ENCODE measurements at places on chromosomes 1 and 21.
A peak's percentile ranks its signal among the peaks of the same experiment; 100 is the strongest.

DNA sequence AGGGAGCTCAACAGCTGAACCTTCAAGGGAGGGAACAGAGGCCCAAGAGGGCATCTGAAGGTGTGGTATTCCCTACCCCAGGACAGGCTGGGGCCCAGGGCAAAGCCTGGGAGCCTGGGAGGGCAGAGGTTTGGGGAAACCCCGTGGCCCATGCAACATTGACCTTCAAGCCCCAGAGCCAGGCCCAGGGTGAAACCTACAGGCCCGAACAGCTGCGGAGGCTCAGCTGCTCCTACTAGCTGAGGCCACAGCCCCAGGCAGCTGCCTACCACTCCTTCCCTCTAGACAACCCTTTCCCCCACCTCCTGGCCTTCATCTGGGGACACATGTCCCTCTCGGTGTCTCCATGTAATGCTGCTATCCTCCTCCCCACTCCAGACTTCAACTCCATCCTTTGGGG lies 3.2 kb downstream of the LAD1 start:
- no peak for DNase-seq

- DNase-seq = no peak
Measured at GRCh38 chr1:10610901-10611600, 136.3 kb downstream of the PEX14 start.

GRCh38 chr1:63665824-63666223 lies 72.6 kb downstream of the PGM1 start:
- no peak for DNase-seq

- no peak for DNase-seq
Measured at GRCh38 chr1:219555031-219555692, 57.7 kb downstream of the ZC3H11B start.

DNA sequence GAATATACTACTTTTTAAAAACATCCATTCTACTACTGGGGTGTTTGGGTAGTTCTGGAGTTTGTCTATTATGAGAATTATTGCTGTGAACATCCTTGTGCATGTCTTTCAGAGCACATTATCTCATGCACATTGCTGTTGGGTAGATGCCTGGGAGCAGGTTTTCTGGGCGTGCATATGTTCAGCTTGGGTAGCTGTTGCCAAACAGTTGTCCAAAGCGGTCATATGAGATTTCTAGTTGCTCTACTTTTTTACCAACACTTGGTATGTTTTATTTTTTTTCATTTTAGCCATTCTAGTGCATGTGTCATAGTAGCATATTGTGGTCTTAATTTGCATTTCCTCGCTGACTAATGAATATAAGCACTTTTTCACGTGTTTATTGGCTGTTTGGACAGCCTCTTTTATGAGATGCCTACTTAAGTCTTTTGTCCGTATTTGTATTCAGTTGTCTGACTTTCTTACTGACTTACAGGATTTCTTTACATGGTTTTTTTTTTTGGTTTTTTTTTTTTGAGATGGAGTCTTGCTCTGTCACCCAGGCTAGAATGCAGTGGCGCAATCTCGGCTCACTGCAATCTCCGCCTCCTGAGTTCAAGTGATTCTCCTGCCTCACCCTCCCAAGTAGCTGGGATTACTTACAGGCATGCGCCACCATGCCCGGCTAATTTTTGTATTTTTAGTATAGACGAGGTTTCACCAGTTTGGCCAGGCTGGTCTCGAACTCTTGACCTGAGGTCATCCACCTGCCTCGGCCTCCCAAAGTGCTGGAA lies 18.1 kb downstream of the ZDHHC18 start:
- no peak for DNase-seq

- no peak for DNase-seq
Measured at GRCh38 chr1:74731399-74732052, 1.3 kb downstream of the CRYZ start.

DNA sequence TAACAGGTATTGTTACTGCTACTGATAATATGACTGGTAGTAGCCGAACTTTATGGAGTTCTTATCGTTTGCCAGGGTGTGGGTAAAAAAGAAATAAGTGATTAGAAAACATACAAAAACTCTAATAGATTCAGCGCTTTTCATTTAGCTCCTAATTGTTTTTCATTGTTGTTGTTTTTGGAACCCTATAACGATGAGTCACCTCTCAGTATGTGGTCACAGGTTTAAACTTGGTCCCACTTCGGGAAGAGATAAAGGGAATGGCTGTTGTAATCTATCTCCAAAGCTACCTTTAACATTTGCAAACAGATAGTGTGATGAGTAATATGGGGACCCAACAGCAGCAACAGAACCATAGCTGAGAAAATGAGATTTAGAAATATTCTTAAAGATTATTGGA lies 62.7 kb upstream of the BCL10 start:
- DNase-seq = no peak

DNA sequence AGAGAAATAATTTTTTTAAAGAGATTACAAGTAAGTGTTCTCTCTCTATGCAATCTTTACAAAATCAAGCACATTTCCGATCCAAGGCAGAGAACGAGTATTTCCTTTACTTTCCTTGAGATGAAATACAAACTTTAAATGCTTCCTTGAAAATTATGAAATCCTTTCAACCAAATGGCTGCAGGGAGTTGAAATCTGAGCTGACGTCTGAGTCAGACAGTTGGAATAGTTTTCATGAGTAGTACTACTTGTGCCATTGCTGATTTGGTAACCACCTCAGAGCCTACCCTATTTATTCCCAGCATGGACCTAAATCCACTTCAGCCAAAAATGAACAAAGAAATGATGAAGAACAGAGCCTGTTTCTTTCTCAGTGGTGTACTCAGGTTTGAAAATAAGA lies 183.6 kb downstream of the GIPC2 start:
- DNase-seq = no peak

DNA sequence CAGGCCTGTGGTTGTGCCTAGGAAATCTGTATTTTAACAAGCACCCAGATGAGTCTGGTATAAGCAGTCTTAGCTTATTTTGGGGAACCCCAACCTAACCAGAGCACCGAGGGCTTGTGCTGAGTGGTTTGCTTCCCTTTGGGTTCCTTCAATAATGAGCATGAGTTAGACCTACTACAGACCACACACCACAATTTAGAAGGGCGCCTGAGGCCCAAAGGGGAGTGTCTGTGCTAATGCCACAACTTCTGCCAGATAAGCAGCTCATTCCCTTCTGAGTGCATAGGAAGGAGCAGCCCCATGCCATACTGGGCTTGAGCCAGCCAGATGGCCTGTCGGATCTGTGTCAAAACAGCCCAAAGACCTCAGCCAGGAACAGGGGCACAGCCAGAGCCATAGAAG lies 15.4 kb upstream of the LSS start:
- DNase-seq = no peak

DNA sequence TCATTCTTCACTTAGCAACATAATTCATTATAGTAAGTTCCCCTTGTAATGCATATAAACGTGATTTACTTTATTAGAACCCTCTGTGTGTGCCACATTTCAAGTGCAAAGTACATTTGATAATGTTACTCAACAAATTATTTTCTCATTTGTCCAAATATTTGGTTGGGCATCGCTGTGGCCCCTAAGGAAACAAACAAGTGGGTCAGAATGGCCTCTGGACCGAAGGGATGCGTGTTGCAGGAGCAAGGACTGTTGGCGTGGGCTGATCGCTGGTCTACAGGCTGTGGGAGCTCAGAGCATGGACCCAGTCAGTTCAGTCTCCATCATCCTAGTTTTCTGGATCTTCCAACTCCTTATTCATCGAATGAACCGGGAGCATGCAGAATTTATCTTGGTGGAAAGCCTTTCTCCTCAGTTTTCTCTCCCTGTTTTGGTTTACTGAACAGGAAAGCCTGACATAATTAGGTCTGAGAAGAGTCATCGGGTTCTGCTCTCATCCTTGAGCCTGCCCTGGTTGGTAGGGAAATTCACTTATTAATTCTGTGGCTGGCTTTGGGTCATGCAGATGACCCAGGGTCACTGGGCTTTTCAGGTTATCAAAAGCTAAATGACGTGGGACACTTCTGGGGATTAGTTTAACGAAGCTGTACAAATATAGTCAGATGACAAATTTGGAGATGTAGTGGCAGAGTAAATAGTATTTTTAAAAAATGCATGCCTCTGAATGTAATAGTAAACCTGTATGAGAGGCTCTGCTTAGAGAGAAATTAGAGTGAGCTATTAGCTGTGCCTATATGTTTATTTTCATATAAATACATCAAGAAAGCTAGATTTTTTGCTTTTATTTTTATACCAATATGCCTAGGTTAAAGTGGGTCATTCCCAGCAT lies 200.2 kb downstream of the SDCCAG8 start:
- no peak for DNase-seq

- DNase-seq = no peak
Measured at GRCh38 chr1:35320937-35321336, 52.4 kb downstream of the ZMYM4 start.

DNA sequence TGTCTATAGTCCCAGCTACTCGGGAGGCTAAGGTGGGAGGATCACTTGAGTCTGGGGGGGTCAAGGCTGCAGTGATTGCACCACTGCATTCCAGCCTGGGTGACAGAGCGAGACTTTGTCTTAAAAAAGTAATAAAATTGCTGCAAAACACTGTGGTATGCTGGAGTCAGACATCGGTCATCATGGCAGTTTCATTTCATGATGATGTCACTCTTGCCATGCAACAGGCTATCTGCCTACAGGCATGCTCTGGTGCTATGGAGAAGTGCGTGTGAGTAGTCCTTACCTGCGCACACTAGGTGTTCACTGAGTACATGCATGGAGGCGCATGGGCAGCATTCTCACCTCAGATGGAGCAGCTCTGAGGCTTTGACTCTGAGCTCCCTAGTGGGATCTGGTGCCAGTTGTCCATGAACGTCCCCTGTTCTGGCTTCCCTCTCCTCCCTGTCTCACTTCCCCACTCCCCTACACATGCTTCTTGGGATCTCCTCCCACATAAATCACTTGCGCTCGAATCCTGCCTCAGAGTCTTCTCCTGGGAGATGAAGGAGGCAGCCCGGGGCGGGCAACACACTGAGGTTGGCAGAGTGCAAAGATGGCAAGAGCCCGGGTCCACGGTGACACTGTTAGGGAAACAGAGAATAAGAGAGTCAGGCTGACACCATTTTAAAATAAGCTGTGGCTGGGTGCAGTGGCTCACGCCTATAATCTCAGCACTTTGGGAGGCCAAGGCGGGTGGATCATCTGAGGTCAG lies 10.4 kb upstream of the CELA3B start:
- no peak for DNase-seq

- no peak for DNase-seq
Measured at GRCh38 chr1:36909946-36910725, 124.2 kb downstream of the GRIK3 start.

- DNase-seq = no peak
Measured at GRCh38 chr1:54808443-54809207, 7.5 kb upstream of the TTC22 start.

DNA sequence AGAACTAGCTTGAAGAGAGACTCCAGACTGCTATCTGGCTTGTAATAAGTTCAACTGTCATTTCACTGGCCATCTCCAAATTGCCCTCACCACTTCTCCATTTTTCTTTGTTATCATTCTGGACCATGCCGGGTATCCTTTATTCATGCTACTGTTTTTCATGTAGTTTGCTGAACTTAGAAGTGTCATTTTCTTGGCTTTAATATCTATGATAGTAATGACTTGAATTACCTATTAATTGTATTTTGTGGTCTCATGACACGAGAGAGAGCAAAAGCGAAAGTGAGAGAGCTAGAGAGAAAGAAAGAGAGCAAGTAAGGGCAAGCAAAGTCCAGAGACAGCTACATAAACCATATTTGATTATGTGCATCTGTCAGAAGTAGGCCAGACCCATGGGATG lies 184.9 kb upstream of the ATP1B1 start:
- no peak for DNase-seq

- no peak for DNase-seq
Measured at GRCh38 chr1:220182656-220183055, 88.7 kb downstream of the IARS2 start.

- no peak for DNase-seq
Measured at GRCh38 chr1:43659212-43660166, 9.5 kb downstream of the KDM4A start.

DNA sequence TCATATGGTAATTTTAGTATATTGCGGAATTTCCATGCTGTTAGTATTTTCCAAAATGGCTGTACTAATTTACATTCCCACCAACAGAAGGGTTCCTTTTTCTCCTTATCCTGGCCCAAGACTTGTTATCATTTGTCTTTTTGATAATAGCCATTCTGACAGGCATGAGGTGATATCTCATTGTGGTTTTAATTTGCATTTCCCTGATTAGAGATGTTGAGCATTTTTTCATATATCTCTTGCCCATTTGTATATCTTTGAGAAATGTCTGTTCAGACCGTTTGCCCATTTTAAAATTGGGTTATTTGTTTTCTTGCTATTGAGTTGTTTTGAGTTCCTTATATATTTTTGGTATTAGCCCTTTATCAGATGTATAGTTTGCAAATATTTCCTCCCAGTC lies 14.0 kb downstream of the CAPZA1 start:
- no peak for DNase-seq

GRCh38 chr1:55816456-55817426 lies 601.6 kb upstream of the USP24 start:
- DNase-seq = no peak

- DNase-seq = no peak
Measured at GRCh38 chr1:102901996-102902395, 206.3 kb downstream of the COL11A1 start.

DNA sequence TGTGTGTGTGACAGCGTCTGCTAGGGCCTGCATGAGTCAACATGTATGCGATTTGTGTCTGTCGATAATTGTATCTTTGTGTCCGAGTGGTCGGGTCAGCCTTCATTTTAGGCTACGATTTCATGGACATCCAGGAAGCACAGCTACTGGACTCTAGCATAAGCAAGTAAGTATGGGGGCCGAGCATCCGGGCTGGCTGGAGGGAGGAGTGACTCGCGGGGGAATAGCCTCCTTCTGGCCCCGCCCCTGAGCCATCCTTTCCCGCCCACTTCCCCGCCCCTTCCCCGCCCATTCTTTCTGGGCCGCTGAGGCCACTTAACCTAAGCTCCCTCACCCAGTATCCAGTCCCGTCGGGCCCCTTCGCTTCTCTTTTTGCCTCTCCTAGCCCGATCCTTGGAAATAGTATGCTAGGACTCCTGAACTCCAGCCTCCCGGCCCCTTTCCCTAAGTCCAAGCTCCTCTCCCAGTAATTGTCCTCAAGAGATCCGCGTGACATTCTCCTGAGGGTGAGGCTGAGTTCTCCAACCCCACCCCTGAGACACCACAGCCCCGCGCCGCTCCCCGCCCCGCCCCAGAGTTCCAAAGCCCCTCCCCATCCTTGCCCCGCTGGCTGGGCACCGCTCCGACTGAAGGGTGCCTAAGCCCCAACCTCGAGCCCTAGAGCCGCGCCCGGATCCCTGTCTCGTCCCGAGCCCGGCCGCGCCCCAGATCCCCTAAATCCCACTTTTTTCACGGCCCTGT lies 1.2 kb downstream of the MAP3K6 start:
- DNase-seq = peak; percentile 84

- no peak for DNase-seq
Measured at GRCh38 chr1:86573763-86574484, 27.0 kb downstream of the CLCA4 start.

GRCh38 chr1:222529916-222530315 lies 18.0 kb downstream of the HHIPL2 start:
- DNase-seq = no peak

Data from NCI-H1105 (cell line).